ENCODE measurements at places on chromosomes 13 and 19.

- DNase-seq = no peak
Measured at GRCh38 chr13:24452044-24452443, 60.5 kb downstream of the PARP4 start.

DNA sequence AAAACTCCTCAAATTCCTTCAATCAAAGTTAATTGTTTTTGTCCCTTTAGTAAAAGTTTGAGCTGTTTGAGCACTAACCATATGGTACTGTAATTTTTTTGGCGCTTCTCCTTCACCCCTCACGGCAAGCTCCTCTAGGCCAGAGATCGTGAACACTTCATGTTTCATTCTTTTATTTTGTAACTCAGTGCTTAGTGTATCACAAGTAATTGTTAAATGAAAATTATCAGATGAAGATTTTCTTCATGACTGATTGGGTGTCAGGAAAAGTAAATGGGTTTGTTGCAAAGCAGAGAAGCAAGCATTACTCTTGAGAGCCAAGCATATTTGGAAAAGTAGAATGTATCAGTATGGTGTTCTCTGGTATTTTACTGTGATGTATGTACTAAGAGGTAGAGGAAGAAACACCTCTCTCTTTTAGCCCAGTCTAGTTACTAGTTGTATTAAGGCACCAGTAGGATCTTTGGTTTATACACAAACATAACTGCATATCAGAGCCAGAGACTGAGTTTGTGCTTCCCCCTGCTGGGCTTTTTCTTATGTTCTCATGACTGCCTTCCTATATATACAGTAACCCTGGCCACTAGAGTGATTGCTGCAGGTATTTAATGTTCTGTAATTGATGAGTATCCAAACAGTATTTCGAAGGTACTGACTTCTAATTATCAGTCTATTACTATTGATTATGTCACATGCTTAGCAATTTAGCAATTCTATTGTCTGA lies 202.3 kb upstream of the KLHL1 start:
- peak; percentile 32 for DNase-seq

GRCh38 chr19:15443838-15444237 lies 5.9 kb downstream of the WIZ start:
- no peak for DNase-seq

DNA sequence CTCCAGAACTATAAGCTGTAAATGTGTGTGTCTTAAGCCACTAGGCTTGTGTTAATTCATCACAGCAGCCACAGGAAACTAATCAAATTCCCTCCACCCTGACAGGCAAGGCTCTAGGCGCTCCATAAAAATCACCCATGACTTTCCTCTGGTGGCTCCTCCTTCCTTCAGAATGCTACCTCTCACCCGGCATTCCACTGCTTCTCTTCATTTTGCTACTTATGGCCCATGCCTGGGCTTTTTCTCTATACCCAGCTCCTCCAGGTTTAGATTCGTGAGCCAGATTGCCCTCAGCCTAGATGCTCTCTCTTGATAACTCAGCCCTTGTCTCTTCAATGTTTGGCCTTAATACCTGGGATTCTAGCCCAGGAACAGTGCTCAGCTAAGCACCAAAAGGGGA lies 36.4 kb upstream of the MBNL2 start:
- no peak for DNase-seq

DNA sequence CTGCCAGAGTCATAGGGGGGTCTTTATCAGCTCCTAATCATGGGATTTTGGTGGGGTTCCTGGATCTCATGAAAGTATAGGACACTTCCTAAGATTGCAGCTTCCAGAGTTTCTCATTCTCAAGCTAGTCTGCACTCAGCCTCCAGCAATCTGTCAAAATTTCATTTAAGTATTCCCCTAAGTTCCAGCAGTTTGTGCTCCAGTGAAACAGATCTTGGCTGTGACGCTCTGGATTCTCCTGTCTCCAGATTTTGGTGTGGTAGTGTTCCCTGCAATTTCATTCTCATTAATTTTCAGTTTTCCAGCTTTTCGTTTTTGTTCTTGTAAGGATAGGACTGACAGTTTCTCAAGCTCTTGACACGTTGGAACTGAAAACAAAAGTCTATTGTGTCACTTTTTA lies 908.9 kb upstream of the MIR17HG start:
- DNase-seq = no peak
